Uterus (tissue), 4 donors: ENCODE measurements at places on chromosomes 12 and 14. TPM values are rescaled to one million over a fixed set of nuclear protein-coding genes. Genes with fewer than 3 reads are reported as not detected.

- DNase-seq = no peak
- no peaks in the 10 kb centered on the region for H3K27me3 ChIP-seq
- H3K4me1 ChIP-seq = no peaks in the 10 kb centered on the region
- no peak overlapping the region for H3K27ac ChIP-seq
- H3K36me3 ChIP-seq = no peaks in the 10 kb centered on the region
These were observed 58.1 kb upstream of the RMST start for GRCh38 chr12:97404543-97404942.

DNA sequence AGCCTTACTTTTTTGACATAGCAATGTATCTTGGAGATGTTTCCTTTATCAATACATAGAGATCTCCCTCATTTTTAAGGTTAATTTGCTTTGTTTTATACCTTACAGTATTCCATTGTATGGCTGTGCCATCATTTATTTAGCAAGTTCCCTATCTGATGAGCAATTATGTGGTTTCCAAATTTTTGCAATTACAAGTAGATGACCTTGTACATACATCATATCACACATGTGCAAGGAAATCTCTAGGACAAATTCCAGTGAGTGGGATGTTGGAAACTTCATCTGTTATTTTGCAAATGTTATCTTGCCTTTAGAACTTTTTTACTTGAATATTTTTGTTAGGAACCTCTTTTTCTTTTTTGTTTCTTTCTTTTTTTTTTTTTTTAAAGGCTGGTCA, 49.7 kb downstream of the DRAM1 start:
- H3K27ac ChIP-seq = peak overlapping the region; percentile 1
- no peaks in the 10 kb centered on the region for H3K4me1 ChIP-seq
- no peak overlapping the region for H3K4me3 ChIP-seq
- H3K36me3 ChIP-seq = no peaks in the 10 kb centered on the region

DNA sequence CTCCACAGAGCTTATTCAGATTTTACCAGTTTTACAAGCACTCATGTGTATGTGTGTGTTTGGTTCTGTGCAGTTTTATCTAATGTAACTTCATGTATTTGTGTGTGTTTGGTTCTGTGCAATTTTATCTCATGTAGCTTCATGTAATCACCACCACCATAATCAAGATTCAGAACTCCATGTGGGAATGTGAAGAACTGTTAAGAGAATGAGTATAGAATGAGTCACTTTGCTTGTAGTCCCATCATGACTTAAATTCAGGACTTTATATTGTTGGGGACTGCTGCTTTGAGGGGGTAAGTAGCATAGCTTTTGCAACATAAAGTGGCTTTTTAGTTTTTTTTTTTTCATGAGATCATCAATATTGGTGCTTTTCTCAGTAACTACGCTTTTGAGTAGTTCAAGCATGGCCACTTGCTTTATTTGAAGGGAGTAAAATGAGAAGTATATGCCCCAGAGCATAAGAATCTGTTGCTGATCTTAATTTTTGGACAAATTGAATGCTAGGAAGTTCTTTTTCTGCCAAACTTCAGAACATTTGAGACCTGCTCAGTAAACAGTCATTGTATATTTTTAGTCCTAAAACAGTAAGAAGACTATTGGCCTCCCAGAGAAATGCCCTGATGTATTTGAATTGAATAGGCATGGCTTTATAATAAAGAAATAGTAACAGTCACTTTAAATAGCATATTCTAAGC, 28.8 kb downstream of the PROX2 start:
- DNase-seq = no peak
- no peak overlapping the region for H3K27ac ChIP-seq
- no peaks in the 10 kb centered on the region for H3K36me3 ChIP-seq
- H3K4me3 ChIP-seq = no peak overlapping the region
- H3K4me1 ChIP-seq = no peaks in the 10 kb centered on the region
- H3K27me3 ChIP-seq = no peaks in the 10 kb centered on the region

GRCh38 chr14:81018684-81019083, 63.3 kb downstream of the TSHR start:
- no peaks in the 10 kb centered on the region for H3K4me1 ChIP-seq
- no peak overlapping the region for H3K27ac ChIP-seq
- no peaks in the 10 kb centered on the region for H3K27me3 ChIP-seq
- no peaks in the 10 kb centered on the region for H3K36me3 ChIP-seq

- H3K4me3 ChIP-seq = no peak overlapping the region
- no peaks in the 10 kb centered on the region for H3K27me3 ChIP-seq
- DNase-seq = no peak
- H3K4me1 ChIP-seq = no peaks in the 10 kb centered on the region
- no peaks in the 10 kb centered on the region for H3K36me3 ChIP-seq
- H3K27ac ChIP-seq = no peak overlapping the region
These were observed 366.0 kb upstream of the USP15 start for GRCh38 chr12:61894168-61894567.

GRCh38 chr14:71397371-71397770, 490.1 kb downstream of the PCNX1 start:
- no peak for DNase-seq
- H3K27me3 ChIP-seq = no peaks in the 10 kb centered on the region
- no peak overlapping the region for H3K27ac ChIP-seq
- H3K4me1 ChIP-seq = no peaks in the 10 kb centered on the region

- DNase-seq = no peak
- no peak overlapping the region for H3K4me3 ChIP-seq
- no peaks in the 10 kb centered on the region for H3K4me1 ChIP-seq
- H3K27me3 ChIP-seq = no peaks in the 10 kb centered on the region
These were observed 73.0 kb downstream of the TSHR start for GRCh38 chr14:81028461-81028860.

The B3GNT4 gene
- not detected for total RNA-seq

The PYGL gene
- total RNA-seq = 44.4 TPM

The CAPS2 gene
- total RNA-seq = 30.9 TPM

The TGM1 gene
- total RNA-seq = not detected
